ENCODE measurements at places on chromosomes 5 and 9.

DNA sequence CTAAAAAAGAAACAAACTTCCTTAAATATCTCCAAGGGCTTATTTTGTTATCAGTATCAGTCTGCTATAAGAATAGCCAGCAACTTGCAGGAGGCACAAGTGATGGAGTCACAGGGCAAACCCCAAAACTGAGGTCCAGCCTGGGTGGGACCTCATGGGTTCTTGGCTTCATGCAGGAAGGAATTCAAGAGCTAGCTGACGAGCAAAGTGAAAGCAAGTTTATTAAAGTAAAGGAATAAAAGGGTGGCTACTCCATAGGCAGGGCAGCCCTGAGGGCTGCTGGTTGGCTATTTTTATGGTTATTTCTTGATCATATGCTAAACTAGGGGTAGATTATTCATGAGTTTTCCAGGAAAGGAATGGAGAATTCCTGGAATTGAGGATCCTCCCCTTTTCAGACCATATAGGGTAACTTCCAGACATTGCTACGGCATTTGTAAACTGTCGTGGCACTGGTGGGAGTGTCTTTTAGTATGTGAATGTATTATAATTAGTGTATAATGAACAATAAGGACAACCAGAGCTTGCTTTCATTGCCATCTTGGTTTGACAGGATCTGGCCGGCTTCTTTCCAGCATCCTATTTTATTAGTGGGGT is 231.9 kb downstream of the ADAMTSL1 start:
- H3K36me3 ChIP-seq: peaks cover 7% of the 10 kb centered on the region
- H3K4me1 ChIP-seq: peaks cover 15% of the 10 kb centered on the region
- no peak overlapping the region for H3K27ac ChIP-seq
- no peak overlapping the region for H3K4me3 ChIP-seq
- DNase-seq: no peak

GRCh38 chr5:36949593-36949992 is 73.0 kb downstream of the NIPBL start:
- no peak overlapping the region for H3K4me3 ChIP-seq
- H3K27ac ChIP-seq: no peak overlapping the region
- no peaks in the 10 kb centered on the region for H3K27me3 ChIP-seq
- DNase-seq: no peak
- H3K4me1 ChIP-seq: peaks cover 3% of the 10 kb centered on the region
- no peaks in the 10 kb centered on the region for H3K36me3 ChIP-seq

- no peak overlapping the region for H3K4me3 ChIP-seq
- H3K4me1 ChIP-seq: no peaks in the 10 kb centered on the region
- no peak for DNase-seq
- H3K27ac ChIP-seq: no peak overlapping the region
Measured at GRCh38 chr5:2048664-2049063, 165.9 kb upstream of the IRX4 start.

- no peaks in the 10 kb centered on the region for H3K36me3 ChIP-seq
- H3K27ac ChIP-seq: no peak overlapping the region
- H3K4me1 ChIP-seq: peaks cover 19% of the 10 kb centered on the region
- H3K27me3 ChIP-seq: no peaks in the 10 kb centered on the region
- no peak for DNase-seq
Measured at GRCh38 chr5:96247097-96247701, 185.8 kb downstream of the PCSK1 start.

DNA sequence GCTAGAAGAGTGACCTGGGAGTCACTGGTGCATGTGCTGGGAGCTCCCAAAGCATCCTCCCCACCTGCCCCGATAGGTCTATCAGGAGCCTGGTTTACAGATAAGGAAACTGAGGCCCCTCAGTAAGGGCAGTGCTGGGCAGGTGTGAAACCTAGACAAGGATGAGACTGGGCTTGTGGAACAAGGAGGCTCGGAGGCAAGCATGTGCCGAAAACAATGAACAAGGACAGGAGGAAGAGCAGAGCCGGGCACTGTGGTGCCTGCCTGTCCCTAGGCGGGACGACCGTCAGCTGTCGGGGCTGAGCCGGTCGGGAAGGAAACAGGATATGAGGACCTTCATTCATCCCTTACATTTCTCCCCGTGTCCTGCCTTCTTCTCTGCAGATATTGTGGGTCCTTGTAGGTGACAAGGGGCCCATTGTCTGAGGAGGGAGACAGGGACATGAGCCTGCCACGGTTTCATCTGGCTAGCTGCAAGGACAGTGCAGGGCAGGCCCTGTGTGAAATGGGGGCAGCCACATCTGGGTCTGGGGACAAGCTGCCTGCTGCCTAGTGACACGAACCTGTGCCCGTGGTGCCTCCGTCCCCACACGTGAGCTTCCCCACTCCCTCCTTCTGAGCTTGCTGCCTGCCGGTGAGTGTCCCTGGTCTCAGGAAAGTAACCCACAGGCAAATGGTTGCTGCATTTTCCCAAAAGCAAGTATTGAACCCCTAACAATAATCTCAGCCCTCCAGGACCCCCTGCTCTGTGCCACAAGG is 18.6 kb downstream of the FGD3 start:
- H3K27ac ChIP-seq: peak overlapping the region; percentile 35
- H3K4me3 ChIP-seq: no peak overlapping the region
- no peak for DNase-seq
- peaks cover 42% of the 10 kb centered on the region for H3K4me1 ChIP-seq
- no peaks in the 10 kb centered on the region for H3K36me3 ChIP-seq

All from neural crest cell (in vitro differentiated cells).